Activated CD8-positive, alpha-beta memory T cell treated with anti-CD3 and anti-CD28 coated beads, Interleukin-2, amount 50 U/mL, for 4 hours (primary cell): ENCODE measurements at places on chromosomes 4 and X.
A peak's percentile ranks its signal among the peaks of the same experiment; 100 is the strongest.

GRCh38 chr4:156378033-156378665, 424.5 kb upstream of the CTSO start:
- DNase-seq = no peak

- DNase-seq = no peak
Measured at GRCh38 chrX:103704863-103705262, 5.8 kb upstream of the TMEM31 start.

DNA sequence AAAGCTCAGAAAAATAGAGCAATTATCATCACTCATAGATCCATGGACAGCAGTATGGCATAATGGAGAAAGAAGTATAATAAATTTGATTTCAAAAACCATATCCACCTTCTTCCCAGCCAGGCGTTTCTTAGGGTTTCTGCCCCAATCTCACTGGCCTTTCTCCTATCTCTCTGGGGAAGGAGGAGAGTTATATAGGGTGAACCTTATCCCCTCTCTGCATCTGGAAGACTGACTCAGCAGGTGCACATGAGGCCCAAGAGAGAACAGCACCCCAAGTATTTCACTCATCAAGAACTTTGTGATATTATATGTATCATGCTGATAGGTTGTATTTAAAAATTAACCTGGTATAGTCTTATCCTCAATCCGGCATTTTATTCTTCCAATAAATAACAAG, 318.8 kb upstream of the RASGEF1B start:
- no peak for DNase-seq

DNA sequence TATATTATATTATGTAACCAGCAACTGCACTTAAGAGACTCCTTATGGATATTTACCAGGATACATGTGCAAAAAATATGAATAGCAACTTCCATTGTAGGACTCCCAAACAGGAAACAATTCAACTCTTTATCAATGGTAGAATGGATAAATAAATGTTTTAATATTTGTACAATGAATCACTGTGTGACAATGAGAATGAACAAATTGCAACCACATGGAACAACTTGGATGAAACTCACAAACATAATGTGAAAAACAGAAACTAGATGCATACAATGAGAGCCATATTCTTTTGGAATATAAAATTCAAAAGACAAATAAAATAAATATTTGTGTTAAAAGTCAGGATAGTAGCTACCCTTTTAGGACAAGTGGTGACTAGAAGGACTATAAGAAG, 1015.7 kb downstream of the TECRL start:
- no peak for DNase-seq

GRCh38 chr4:182048871-182049270, 194.3 kb upstream of the TENM3 start:
- DNase-seq = no peak

DNA sequence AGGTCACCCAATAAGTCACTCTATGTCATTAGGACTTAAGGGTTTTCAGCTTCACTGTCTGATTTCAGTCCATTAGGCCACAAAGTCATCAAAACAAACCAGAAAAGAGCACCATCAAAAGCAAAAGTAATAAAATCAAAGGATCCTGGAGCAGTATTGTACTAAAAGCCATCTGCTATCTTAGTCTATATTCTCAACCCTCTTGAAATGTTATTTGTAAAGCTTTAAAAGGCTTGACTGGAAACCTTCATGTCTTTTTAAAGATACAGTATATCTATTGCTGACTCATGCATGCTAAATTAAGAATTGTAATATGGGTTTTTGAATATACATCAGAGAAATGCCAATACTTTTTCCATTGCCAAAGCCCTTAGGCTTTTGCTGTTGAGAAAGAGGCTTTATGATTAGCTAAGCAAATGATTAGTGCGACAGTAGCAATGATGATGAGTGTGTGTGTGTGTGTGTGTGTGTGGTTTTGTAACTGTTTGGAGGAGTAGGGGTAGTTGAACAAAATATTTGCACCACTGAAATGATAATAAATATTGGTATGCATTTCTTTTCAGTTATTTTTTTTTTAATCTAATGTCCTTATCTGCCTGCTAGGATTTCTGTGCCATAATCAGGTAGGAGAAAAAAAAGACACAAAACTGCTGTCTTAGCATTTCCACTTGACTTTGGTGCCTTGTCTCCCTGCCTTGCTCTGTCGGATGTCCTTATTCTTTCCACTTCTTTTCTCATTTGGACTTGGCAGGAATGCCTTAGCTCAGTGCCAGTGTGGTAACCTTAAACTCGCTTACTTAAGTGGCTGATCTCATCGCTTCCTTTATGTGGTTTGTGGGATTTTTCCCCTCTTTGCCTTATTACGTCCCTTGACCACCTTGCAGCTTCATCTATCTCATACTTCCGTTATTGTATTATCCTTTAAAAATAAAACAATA, 119.7 kb downstream of the PCDH7 start:
- DNase-seq = no peak

DNA sequence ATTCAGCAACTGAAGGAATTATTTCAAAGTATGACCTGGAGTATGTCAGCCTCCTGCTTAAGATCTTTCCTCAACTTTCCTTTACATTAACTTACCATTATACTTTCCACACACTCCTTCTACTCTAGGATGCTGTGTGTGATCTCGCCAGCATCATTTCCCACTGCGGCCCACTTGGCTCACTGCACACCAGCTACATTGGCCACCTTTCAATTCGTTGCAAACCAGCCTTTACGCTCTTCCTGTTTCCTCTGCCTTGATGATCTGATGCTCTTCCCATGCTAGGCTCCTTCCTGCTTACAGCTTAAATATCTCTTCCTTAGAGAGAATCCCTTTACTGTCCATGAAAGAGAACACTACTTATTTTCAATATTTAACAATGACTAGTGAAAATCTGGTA, 95.1 kb downstream of the GPM6A start:
- DNase-seq = no peak

DNA sequence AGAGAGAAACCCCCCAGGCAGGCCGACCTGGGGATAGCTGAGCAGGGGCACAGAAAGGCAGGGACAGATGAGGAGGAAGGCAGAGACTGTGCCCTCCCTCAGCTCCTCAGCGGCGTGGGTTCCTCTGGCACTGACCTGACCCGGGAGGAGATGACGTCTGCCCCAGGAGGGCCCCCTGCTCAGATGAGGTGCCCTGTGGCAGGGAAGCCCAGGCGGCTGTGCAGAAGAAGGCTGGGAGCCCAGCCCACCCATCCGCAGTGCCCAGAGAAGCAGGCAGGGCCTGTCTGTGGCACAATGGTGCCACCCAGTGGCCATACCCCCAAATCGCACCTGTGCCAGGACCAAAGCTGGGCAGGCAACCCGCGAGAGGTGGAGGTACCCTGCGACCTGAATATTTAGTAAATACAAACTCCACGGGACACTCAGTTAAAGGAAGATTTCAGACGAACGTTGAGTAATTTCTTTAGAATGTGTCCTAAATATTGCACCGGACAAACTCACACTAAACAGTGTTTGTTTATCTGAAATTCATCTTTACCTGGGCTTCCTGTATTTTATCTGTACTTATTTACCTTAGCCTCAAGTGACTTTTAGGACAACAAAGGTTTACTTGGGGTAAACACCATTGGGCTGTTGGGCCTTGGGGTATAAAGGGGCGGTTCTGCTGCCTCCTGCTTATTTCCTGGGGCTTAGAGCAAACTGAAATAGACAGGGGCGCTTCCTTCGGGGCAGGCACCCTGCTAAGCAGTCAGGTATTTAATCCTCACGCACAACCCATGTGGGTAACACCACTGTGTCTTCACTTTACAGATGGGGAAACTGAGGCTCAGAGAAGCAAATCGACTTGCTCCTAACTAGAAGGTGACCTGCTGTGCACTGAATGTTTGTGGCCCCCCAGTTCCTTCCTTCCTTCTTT, 46.5 kb upstream of the HMX1 start:
- peak; percentile 51 for DNase-seq

DNA sequence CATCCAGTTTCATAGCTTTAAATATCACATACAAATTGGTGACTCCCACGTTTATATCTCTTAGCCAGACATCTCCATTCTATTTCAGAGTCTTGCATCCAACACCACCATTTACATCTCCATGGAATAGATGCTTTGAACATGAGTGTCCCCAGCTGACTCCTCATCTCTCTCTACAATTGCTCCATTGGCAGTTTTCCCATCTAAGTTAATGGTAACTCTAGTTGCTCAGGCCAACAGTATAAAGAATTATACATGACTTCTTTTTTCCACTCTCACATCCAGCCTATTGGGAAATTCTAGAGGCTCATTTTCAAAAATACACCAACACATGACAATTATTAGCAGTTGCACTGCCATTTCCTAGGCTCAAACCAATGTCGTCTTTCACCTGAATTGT, 388.2 kb downstream of the STIM2 start:
- no peak for DNase-seq

DNA sequence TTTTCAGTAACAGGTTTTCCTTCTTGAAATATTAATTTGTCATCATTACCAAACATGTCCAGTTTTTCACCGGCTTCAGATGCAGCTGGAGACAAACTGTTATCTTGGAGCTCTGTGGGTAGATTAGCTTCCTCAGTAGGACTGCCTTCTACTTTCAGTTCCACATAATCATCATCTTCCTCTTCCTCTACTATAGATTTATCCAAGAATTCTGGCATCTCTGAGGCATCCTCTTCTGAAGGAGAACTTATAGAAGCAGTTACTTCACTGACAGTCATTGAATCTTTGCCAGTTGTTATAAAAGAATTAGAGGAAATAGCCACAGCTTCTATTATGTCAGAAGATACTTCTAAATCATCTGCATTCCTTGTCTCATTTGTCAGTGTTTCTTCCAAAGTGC, 162.9 kb downstream of the LRBA start:
- no peak for DNase-seq

DNA sequence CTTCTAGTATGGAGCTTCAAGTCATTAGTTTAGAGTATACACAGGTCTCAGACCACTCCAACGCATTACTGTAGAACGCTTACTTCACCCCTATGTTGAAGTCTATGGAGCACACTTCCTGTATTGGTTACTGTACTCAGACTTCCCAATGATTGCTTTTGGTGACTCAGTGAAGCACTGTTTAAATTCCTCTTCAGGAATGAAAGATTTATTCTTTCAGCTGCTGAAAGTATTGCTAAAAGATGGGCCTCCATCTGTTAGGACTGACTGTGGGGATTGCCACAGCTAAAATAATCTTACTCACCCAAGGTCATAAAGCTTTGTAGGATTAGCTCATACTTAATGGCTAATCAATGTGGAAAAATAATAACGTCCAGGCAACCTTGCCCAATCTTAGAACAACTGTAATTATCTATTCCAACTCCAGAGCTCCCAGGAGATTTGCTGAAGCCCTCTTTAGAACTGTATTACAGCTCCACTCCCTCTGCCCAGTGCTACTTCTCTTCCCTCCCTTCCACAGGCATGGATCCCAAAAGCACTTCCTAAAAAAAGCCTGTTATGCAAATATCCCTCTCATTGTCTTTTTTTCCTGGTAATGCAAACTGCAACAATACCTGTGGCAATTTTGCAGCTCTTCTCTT, 281.9 kb upstream of the HS3ST1 start:
- DNase-seq = no peak

DNA sequence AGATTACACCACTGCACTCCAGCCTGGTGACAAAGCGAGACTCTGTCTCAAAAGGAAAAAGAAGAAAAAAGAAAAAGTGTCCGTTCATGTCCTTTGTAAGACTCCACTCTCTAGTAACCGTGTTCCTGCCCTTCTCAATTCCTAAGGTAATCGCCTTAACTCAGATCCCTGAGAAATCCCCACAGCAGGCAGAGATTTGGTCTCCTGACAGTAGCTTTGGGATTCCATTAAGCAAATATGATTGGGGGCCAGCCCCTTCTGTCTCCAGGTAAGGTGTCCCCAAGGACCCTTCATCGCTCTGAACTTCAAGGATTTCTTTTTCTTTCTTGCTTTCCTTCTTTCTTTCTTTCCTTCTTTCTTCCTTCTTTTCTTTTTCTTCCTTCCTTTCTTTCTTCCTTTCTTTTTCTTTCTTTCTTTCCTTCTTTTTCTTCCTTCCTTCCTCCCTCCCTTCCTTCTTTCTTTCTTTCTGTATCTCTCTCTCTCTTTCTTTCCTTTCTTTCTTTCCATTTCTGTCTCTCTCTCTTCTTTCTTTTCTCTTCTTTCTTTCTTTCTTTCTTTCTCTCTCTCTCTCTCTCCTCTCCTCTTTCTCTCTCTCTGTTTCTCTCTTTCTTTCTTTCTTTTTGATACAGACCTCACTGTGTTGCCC, 2.1 kb upstream of the ASMT start:
- DNase-seq = no peak

- no peak for DNase-seq
Measured at GRCh38 chr4:8009097-8009496, 69.4 kb upstream of the AFAP1 start.

- DNase-seq = no peak
Measured at GRCh38 chr4:59341506-59341905, 1858.6 kb upstream of the ADGRL3 start.

DNA sequence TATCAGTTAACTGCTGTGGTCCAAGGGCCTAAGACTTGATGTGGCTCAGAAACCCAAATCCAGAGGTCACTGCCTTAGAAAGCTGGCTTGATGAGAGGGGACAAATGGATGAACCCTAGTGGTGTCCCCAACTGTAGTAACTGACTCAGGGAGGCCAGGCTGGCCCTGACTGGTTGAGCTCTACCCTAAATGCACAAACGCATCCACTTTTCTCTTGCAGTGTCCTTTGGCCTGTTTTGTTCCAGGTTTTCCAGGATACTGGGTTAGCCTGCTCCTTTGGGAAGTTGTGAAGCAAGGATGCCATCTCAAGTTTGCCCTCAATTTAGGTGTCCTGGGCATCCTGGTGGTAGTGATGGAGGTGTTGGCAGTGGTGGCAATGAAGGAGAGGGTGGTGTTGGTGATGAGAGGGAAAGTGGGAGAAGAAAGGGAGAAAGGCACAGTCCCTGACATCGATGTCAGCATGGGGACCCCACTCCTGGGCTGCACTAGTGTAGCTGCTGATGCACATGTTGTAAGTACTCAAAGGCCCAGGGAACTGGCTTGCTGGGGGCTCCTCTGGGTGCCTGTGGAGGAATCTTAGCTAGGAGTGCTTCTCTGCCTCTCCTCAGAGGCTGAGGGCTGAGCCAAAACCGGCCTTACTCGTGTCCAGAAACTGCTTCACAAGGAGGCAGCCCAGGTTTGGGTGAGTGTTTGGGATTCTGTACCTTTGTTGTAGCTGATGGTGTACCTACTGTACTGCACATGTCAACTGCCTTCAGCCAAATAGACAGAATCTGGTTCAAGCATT, 2.9 kb upstream of the HAND2 start:
- no peak for DNase-seq

DNA sequence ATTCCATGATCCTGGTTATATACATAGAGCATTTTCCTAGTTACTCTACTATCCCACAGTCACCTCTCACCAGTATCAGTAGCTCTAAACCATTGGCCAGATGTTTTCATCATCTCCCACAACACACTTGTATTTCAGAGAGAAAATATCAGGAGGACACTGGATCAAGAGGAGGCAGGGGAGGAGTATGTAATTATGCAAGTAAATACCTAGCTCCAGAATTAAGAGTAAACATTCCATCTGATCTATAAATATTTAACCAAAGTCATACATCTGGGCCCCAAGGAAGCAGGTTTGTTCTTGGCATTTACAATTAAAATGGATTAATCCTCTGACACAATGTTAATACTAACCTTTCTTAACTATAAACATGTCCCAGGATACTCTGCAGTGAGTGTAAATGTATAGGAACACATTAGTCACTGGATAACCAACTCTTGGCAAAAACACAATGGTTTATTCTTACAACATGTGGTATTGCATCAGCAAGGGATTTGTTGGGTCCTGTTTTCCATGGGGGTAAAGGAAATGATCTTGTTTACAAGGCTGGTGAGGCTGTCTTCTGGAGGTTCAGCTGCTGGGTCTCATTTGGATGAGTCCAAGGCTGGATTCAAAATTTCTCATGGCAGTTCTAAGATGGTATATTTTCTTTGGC, 170.1 kb downstream of the ATG4A start:
- DNase-seq = no peak

- DNase-seq = no peak
Measured at GRCh38 chr4:751676-752075, 46.0 kb downstream of the PCGF3 start.
